PC-9 (cell line): ENCODE measurements at places on chromosomes 3 and 15. TPM values are rescaled to one million over a fixed set of nuclear protein-coding genes. Genes with fewer than 3 reads are reported as not detected.

RARB gene
- total RNA-seq = 0.75 and 1.0 TPM in 2 replicates

NT5DC2 gene
- total RNA-seq = 172 and 215 TPM in 2 replicates

MYH15 gene
- total RNA-seq = 0.95 and 2.3 TPM in 2 replicates

GATA2 gene
- 29.0 and 36.9 TPM in 2 replicates for total RNA-seq

IGF1R gene
- 71.3 and 78.9 TPM in 2 replicates for total RNA-seq

GMNC gene
- not detected in 2 replicates for total RNA-seq

PDE8A gene
- 38.8 and 47.3 TPM in 2 replicates for total RNA-seq

CHRM5 gene
- total RNA-seq = not detected in 2 replicates

TMEM212 gene
- not detected in 2 replicates for total RNA-seq

CFAP91 gene
- 0.48 and 1.2 TPM in 2 replicates for total RNA-seq

MEIS2 gene
- 25.0 and 29.1 TPM in 2 replicates for total RNA-seq
